Right lung (tissue), 10 donors: ENCODE measurements at places on chromosomes 1 and 21.

GRCh38 chr1:225767634-225768540 lies 9.7 kb upstream of the SRP9 start:
- DNase-seq, result peak; percentile 98

- DNase-seq, result no peak
Measured at GRCh38 chr1:30901798-30902581, 6.6 kb downstream of the SDC3 start.

DNA sequence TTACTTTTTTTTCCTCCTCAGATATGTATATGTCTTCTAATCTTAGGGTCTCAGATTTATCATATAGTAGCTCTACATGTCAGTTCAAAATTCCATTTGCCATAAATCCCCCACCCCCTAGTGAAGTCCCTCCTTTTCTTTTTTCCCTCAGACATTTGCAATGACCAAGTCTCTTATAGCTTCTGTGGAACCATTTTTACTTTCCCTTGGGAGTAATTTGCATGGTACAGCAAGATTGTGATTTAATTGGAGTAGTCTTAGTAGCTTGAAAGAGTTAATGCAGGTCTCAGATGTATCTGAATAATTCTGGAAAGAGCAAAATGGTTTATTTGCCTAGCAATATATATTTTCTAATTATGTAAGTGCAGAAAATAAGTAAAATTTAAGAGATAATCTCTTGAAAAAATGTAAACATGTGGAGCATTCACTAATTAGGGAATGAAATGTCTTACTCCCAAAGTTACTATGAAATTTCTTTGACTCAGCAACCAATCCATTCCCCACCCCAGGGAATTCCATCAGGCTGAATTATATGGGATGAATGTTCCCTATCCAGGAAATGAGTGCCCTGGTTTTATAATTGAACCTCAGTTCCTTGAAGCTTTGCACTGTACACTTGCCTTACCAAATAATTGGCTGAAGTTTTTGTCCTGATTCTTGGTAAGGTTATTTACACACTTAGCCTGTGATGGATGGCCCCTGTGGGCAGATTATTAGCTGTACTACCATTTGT lies 267.0 kb downstream of the DNM3 start:
- no peak for DNase-seq

DNA sequence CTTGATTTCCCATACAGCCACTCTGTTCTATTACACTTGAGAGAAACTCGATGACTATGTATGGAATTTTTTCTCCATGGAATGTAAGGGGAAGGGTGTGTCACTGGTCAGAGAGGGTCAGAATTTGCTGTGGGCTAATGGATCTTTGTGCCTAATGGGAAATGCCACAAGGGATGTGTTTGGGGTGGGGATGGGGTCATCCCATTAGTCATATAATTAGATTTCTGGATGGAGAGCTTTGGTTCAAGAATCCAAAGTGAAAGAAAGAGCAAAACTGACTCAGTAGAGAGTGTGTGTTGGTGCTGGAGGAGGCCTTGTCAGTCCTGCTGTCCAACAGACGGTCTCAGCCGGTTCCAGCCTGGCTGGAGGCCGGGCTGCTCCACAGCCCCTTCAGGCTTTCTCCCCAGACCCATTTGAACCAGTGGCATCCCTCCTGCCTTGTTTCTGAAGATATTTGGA lies 86.4 kb downstream of the LAMC2 start:
- DNase-seq, result no peak

DNA sequence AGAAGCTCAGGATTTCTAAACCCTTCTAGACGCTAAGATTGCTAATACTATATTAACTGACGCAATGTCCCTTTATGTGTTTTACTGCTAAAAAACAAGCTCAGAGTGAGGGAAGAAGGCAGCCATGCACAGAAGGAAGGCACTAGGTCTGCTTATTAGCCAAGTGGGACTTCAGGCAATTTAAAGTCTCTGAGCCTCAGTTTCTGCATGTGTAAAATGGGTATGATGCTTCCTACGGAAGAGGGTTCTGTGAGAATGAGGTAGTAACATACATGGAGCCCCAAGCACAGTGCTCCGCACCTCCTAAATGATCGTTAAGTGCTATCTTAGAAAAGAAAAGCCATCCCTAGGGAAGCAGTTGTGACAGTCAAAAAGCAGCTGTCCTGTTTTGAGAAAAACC lies 16.9 kb downstream of the MIS18A start:
- DNase-seq, result no peak

DNA sequence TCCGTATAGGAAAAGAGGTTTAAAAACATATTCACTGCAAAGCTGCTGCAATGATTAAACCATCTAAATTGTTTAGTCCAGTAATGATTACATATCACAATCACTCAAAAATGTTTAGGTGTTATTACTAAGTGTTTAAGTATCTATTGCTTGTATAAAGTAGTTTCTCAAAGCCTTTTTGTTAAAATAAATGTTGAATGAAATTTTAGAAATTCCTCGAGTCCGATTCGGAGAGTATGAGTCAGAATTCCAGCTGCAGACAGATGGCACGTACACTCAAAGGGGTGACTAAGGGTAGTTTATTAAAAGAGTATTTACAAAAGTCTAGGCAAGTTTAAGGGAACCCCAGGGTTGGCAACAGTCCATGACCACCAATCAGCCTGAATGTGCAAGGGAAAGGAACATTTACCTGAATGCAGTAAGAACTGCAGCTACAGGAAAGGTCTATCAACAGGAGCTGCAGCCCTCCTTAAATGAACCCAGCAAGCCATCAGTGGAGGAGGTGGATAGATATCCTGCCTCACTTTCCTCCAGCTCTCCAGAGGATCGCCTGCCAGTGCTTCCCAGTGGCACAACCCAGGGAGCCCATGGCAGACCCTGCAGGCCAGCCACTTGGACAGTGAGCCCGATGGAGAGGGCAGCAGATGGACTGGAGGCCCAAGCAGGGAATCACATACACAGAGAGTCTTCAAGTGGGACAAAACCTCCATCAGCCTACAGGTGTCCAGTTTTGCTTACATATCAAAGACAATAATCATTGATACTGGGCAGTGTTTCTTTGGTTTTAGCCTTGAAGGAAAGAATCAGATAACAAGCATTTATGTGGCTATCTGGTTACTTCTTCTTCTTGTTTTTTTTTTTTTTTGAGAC lies 92.1 kb upstream of the SLC44A3 start:
- peak; percentile 43 for DNase-seq

GRCh38 chr21:17699524-17700189 lies 87.0 kb upstream of the BTG3 start:
- DNase-seq, result no peak

GRCh38 chr1:162632217-162632666 lies at the start of gene DDR2:
Gene DDR2 (plus strand): TSS chr1:162632464. CDS start chr1:162719064, 86,600 bp downstream.
- peak; percentile 82 for DNase-seq

DNA sequence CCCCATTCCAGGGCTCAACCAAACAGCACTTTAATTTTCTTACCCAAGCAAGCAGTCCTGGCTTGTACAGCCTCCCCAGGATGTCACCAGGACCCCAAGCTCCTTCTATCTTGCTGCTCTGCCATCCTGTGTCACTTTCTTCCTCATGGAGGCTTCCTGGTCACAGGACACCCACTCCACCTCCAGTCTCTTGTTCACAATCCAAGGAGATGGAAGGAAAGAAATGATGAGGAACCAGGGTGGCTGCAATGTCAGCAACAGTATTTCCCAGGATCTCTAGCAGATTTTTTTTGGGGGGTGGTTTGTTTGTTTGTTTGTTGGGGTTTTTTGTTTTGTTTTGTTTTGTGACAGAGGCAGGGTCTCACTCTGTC lies 58.9 kb downstream of the RIPK4 start:
- no peak for DNase-seq

DNA sequence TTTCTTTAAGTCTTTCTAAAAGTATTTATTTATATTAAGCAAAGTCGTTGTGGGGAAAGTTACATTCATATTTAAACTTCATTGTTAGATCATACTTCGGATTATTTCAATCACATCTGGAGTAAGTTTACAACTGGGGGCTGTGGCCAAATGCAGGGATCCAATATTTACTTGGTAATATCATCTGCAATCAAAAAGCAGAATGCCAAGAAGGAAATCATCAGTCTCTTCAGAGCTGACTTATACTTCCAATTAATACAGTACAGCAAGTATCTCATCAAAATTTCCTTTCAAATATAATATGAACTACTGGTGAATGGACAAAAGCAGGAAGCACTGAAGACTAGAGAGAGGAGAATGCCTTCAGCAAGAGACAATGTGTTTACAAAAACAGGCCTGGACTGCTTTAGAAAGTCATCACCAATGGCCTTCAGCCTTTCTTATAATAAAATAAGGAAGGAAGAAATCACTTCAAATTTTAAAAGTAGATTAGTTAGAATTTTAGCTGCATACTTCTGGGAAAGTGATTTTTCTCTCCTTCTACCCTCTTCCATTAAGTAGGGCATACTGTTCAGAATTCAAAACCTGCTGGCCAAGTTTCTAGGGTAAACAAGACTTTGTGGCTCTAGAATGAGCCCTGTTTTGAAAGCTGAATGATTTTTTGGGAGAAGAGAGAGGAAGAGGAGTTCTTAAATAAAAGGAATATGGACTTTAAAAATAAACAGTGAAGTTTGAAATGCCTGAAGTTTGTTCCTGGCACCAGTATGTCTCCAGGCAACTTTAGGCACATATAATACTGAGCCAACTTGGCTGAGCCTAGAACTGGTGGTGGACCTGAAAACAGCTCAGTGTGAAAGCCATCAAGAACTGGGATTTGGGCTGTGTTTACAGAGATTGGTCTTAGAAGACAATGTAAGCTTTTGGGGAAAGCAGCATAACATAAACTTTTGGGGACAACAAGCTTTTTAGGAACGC lies 22.2 kb upstream of the MYOC start:
- no peak for DNase-seq

DNA sequence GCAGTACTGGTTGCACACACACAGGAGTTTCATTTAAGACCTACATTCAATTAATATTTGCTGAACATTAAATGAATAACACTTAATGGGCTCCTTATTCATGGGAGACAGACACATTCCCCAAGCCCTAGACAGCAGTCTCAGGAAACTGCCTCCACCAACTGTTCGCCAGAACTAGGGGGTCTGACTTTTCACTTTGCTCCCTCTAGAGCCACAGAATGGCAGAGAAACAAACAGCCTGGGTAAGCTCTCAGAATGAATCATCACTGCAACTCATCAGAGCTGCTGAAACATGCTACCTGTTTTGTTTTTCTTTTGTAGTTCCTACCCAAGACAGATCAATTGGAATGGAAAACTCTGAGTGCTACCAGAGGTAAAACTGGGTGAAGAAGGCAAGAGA lies 31.7 kb downstream of the ELK4 start:
- DNase-seq, result no peak

GRCh38 chr1:184889902-184890301 lies 84.4 kb downstream of the NIBAN1 start:
- DNase-seq, result no peak

DNA sequence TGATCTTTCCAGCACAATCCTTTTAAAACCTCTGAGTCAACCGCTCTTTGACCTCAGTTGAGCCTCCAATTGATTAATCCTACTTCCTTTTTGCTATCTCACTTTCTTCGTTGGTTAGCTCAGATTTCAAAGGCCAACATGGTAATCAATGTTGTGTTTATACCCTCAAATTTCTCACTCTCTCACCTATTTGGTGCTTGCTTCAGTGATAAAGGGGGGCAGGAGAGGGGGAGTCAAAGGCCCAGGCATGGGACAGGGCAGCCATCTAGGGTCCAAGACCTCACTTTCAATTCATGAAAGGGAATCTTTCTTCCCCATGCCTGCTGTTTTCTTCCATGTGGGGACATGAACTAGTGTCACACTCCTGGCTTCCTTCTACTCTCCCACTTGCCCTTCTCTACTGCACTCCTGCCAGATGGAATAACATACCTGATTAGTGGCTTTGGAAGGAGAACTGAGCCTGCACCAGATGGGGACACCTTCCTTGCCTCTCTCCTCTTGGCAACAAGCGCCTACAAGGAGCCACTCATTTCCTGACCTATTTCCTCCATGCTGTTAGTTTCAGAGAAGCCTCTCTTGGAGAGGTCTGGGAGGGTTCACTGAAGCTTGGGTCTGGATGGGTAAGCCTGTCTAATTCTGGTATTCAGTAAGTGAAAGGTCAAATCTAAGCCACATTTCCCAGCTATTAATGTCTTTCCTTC lies 73.3 kb upstream of the ARHGAP29 start:
- DNase-seq, result no peak

GRCh38 chr1:23470282-23471070 lies 13.5 kb downstream of the ASAP3 start:
- no peak for DNase-seq
